ENCODE measurements at places on chromosomes 5 and 9.

GRCh38 chr9:95129476-95130291 lies 187.8 kb downstream of the FANCC start:
- no peak for DNase-seq

- peak; percentile 16 for DNase-seq
Observed at GRCh38 chr5:157431544-157432200, 28.3 kb upstream of the NIPAL4 start.

GRCh38 chr5:81755320-81755719 lies 4.4 kb upstream of the SSBP2 start:
- no peak for DNase-seq

- DNase-seq, result no peak
Observed at GRCh38 chr5:122101636-122102285, 23.7 kb upstream of the LOX start.

DNA sequence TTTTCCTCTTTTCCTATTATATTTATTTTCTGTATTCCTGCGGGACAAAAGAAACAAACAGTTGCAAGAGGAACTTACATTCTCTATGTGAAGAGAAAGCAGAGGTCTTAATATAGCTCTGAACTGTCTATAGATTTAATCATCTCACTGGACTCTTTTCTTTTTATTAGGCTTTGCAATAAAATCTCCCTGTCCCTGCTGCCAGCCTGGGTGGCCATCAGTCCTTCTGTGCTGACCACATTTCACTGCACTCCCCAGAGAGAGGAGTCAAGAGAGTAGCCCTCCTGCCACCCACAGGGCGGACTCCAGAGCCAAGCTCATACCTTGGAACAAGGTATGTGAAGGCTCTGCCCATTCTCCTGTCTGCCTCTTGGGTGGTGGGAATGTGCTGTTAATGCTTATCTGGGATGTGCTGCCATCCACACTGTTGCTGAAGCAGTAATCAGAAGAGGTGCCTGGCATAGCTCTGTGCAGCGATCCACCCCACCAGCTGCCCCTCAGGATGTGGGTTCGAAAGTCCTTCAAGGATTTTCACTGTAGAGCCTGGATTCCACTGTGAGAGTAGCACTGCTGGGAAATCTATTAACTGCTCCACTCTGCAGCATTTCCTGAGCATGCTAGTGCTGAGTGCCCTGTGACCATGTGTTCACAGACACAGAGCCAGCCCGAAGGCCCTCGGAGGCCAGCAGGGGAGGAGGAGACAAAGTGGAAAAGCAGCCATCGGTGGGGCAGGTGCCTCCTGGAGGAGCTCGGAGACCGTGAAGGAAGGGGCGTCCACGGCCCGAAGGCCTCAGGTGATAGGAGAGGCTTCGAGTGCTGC lies 334.6 kb downstream of the MED10 start:
- DNase-seq, result no peak

- DNase-seq, result no peak
Observed at GRCh38 chr9:110178281-110178680, 29.7 kb downstream of the C9orf152 start.

GRCh38 chr5:168176251-168176650 lies 115.2 kb upstream of the WWC1 start:
- DNase-seq, result no peak

GRCh38 chr9:14348373-14349145 lies 34.6 kb upstream of the NFIB start:
- no peak for DNase-seq

GRCh38 chr5:68333649-68334552 lies 118.3 kb downstream of the PIK3R1 start:
- no peak for DNase-seq

GRCh38 chr9:19087106-19088000 lies 15.4 kb downstream of the HAUS6 start:
- DNase-seq, result no peak

DNA sequence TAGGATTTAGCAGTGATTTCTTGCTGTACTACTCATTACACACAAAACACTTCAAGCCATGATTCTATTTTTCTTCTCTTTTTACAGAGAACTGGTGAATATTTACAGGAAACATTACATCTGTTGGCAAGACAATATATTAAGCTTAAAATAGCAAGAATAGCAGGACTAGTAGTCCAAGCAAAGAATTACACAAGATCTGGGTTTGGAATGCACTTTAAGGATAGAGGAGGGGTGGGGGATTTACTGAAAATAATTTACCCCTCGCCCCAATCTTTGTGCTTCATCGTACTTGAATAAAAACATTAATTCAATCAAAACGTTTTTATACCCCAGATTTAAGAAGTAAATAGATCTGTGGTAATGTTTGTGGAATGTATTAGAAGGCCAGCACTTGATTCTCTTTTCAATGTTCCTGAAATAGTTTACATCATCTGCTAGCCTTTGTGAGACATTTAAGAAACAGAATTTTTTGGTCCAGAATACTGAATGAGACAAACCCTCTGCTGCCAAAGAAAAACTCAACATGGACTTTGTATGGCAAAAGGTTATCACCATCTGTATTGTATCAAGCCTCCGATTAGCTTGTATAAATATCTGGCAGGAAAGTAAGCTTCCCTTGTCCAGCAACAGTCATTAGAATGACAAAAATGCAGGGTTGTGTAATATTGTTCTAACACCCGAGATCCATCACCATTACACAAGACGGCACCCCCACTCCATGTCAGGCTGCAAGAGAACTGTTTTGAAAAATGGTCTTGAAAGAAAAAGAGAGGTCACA lies 23.8 kb downstream of the SVEP1 start:
- no peak for DNase-seq

DNA sequence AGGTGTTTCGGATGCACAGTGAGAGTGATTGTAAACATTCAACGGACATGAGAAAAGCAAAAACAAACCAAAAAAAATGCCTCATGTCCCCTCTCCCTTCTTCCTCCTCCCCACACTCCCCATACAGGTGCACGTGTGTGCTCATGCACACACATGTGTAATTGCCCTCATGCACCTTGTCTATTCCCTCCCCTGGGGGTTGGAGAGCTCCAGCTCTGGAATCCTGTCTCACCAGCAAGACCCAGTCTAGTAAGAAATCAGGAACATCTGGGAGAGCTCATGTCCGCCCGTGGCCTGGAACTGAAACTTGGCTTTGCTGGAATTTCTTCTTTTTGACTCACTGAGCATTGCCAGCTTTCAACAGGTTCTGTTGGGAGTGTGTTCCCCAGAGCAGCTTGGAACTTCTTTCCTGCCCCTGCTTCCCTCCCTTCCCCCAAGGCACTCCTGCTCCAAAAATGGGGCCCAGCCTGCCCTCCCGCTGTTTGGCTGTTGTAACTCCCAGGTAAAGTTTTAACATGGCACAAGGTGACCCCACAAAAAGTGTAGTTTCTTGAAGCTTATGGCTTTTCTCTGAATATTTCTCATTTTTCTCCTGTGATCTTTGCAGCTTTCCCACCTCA lies 190.1 kb downstream of the NR3C1 start:
- DNase-seq, result no peak

- no peak for DNase-seq
Observed at GRCh38 chr5:163248871-163249270, 188.5 kb upstream of the CCNG1 start.

- no peak for DNase-seq
Observed at GRCh38 chr9:87382900-87383299, 114.8 kb upstream of the DAPK1 start.

- no peak for DNase-seq
Observed at GRCh38 chr5:73336366-73336765, 112.2 kb downstream of the FOXD1 start.

GRCh38 chr5:68848091-68848490 lies 245.7 kb upstream of the SLC30A5 start:
- DNase-seq, result no peak

DNA sequence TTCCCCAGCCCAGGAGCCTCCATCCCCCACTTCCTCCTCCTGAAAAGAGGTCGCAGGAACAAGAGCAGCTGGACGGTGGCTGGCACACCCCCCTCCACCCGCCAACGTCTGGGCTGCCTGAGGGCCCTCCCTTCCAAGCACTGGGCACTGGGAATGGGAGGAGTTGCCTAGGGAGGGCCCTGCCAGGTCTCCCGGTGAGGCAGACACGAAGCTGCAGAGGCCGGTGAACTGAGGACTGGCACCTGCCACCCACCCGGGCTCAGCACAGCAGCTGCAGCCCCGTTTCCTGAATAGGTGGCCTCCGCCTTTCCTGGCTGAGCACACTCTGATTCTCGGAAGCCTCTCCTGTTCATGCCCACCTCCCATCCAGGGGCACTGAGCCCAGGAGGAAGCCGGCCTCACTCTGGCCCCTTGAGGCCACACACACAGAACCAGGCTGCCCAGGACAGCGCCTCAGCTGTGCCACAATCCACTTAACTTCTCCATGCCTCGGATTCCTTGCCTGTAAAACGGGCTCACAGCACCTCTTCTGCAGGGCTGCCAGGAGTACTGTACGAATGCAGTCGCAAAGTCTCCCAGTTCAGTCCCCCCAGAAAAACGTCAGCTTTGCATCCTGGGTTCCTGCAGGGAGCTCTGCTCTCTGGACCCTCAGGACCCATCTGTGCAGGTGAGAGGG lies 1.3 kb downstream of the NPDC1 start:
- peak; percentile 37 for DNase-seq

GRCh38 chr5:2519153-2519552 lies 232.3 kb downstream of the IRX2 start:
- DNase-seq, result no peak

GRCh38 chr9:31492229-31492628 lies 892.2 kb upstream of the ACO1 start:
- DNase-seq, result no peak

DNA sequence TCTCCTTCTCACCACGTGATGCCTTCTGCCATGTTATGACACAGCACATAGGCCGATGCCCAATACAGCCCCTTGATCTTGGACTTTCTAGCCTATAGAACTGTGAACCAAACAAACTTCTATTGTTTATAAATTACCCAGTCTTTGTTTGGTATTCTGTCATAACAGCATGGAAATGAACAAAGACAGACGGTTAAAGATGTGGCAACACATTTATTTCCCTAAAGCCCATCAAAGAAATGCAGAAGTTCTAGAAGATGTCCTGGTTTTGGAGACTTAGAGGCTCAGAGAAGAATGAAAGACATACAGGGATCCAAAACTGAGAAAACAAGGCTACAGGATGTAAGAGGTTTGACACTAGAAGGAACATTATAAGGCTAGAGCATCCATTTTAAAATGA lies 600.8 kb upstream of the DAB2 start:
- DNase-seq, result no peak

DNA sequence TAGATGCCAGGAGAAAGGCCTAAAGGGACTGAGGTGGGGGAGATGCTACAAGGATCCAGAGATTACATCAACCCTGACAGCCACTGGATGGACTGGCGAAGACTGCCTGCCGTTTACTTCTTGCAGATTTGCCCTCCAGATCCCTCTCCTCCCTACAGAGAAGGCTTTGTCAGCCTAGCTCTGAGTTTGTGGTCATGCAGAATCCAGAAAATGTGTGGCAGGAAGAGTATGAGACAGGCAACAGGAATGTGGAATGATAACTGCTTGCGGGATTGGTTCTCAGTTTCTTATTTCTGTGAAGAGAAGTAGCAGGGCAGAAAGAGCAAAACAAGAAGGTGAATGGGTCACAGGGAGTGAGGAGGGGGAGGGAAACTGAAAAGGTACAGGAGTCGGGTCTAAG lies 129.6 kb downstream of the TLE1 start:
- DNase-seq, result no peak

DNA sequence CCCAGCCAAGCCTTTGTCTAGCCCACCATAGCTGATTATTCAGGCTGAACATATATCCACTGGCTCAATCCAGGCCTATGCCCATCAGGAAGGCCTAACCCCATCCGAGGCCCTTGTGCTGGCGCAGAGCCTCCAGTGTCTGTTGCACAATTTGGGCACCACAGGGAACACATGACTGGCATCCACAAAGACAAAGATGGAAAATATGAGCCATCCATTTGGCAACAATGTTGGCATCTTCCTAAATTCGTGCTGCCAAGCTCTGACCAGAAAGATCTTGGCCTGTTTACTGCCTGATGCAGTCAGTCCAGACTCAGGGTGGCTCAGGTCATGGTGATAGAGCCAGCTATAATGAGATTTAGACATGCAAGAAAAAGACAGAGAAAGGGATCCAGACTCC lies 233.8 kb downstream of the PIK3R1 start:
- no peak for DNase-seq

DNA sequence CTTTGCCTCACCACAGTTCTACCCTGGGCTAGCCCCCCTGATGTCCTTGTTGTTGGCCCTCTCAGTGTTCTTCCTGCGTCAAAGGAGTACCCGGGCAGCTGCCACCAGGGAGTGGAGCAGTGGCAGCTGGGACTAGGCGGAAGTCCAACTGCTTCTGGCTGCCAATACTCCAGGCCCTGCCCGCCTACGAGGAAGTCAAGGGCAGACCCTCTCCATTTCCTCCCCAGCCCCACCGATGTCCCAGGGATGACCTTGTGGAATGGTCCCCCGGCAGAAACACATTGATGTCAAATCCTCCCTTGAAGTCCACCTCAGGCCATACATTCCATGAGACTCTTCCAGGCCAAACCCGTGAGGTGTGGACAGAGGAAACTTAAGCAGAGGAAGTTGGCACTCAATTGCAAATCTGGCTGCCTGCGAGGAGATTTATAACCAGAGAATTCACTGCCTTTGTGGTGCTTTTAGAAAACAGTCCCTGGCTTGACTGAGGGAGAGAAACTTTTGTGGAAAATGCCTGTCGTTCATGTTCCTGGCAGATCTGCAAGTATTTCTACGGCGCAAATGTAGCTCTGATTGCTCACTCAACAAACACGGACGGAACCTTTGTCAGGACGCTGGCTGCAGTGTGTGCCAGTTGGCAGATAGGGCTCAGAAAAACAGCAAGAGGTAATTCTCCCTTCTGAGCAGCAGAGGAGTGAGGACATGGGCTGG lies 339.7 kb downstream of the RAB3C start:
- no peak for DNase-seq

DNA sequence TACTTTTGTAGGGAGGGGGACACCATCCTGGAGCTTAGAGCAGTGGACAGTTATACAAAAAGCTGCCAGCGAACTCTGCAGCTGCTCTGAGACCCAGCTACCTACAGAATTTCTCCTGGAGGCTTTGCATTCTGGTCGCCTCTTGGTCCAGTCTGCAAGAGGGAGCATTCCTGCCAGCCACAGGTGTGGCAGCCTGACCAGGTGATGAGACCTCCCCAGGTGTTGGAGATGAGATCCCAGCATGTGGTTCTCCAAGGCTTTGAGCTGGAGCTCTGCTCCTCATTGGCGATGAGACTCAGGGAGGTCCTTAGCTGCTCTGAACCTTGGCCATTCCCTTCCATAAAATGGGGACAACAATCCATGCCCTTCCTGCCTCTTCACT lies 69.3 kb downstream of the RGS3 start:
- DNase-seq, result no peak

DNA sequence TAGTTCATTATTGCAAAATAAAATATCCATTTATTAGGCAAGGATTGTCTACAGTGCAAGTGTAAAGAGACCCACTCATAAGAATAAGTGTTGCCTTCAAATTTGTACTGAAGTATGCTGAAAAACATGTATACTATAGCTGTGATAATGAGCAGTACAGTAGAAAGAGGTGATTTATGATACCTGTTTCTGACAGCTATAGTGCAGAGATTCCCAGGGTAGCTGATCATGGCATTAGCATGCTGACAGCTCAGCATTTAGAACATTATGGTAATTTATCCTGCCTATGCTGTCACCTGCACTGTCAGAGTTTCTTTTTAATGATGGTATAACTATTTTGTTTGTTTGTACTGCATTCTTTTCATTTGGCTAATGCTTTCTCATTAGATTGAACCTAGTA lies 177.6 kb upstream of the TLX3 start:
- no peak for DNase-seq
